ENCODE measurements at places on chromosomes 5 and 9.

- peak; percentile 81 for DNase-seq
Observed at GRCh38 chr5:43008363-43009153, 31.6 kb downstream of the ANXA2R start.

- DNase-seq, result no peak
Observed at GRCh38 chr5:66351813-66352212, 207.7 kb downstream of the SREK1 start.

GRCh38 chr9:96510258-96510657 lies 60.3 kb downstream of the HABP4 start:
- no peak for DNase-seq

GRCh38 chr5:79032031-79032695 lies 37.3 kb downstream of the DMGDH start:
- DNase-seq, result no peak

GRCh38 chr9:91316093-91316492 lies 45.6 kb downstream of the AUH start:
- no peak for DNase-seq

DNA sequence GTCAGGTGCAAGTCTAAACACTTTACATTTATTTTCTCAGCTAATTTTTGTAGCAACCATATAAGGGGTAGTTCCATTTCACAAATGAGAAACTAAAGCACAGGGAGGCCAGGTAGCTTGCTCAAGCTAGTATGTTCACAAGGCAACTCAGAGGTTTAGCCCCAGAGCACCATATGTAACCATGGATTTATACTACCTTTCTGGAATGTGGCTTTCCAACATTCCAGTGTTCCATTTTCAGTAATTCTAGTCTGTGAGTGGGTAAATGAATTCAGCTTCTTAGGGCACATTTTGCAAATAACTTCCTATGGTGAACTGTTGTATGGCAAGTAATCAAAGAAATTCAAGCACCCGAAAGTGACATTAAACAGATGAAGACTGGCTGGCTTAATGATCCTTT lies 25.0 kb upstream of the CAST start:
- DNase-seq, result no peak

DNA sequence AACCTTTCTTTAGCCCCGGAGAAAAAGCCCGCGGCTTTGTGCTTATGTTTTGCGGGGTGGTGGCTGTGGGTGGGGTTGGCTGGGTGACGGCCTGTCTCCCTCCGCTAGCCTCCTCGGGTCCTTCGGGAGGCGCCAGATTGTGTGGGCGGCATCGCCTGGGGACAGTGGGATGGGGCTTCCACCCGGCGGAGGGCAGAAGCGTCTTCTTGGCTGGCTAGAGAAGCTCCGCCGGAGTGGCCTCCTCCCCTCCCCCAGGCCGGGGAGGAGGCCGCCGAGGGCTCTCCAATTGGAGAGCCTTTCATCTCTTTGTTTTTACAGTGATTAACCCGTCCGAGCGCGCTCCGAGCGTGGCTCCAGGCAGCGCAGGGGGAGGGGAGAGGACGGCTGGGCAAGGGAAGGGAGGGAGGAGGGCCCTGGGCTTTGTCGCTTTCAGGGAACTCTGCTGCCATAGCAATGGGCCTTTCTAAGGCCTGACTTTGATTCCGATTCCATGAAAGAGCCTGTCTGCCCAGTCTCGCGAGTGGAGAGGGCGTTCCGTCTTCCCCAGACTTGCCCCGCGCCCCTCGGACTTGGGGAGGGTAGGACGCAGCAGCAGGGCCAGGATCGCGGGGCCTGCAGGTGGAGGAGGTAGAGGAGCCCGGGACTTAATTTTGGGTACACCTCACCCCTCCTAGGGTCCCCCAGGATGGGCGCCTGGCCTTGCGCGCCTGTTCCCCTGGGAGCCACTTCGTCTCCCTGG lies 36.7 kb upstream of the TIFAB start:
- DNase-seq, result peak; percentile 33

DNA sequence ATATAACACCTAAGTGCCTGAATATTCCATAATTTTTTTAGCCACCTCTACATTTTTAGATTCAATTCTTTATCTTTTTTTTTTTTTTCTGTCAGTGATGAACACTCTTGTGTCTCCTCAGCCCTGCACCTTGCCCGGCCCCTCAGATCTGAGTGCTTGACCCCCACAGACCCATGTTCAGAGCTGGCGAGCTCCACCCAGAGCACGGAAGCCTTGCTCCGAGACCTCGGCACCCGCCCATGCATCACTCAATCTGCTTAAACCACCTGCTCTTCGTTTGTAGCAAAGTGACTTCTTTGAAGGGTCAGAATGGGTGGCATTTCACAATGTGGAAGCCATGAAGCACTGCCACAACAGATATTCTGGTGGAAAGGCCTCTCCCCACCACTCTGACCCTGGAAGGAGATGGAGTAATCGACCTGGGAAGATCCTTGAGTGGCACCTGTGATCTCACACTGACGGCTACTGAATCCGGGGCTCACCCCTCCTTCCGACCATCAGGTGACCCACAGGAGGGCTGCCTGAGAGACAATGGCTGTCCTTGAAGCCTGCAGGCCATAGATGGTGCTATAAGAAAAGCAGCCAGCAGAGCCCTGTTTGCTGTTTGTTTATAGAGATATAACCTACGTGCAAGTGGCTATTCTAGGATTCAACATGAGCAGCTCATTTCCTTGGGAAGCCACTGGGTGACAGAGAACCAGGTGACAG lies 261.1 kb upstream of the IRX4 start:
- no peak for DNase-seq

DNA sequence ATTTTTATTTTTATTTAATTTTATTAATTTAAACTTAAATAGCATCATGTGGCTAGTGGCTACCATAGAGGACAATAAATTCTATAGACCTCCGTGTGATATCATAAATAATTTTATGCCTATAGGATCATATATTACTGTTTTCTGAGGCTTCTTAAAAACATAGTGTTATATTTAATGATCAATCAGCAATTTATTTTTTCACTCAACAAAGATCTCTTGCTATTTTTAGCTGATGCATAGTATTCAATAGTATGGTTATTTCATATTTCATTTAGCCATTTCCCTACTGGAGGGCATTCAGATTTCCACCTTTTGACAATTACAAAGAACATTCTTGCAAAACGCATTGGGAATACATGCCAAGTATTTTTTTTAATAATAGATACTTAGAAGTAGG lies 114.1 kb downstream of the PDE4D start:
- DNase-seq, result no peak

DNA sequence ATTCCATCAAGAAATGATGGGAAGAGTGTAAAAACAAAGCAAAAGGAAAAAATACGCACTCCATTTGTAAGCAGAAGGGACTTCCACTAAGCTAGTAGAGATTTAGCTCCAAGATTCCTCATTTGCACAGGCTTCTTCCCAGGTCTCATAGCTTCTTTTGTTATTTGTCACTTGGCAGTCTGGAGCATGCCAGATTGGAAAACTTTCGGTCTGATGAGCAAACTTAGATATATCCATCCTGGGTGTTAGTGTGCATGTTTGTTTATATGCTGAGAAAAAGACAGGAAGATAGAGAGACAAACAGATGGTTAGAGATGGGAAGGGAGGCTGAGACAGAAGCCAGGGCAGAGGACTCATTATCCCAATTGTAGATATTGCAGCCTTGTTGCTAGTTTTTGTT lies 1644.5 kb upstream of the NUDT12 start:
- no peak for DNase-seq

- no peak for DNase-seq
Observed at GRCh38 chr9:15696979-15697378, 144.1 kb downstream of the CCDC171 start.

DNA sequence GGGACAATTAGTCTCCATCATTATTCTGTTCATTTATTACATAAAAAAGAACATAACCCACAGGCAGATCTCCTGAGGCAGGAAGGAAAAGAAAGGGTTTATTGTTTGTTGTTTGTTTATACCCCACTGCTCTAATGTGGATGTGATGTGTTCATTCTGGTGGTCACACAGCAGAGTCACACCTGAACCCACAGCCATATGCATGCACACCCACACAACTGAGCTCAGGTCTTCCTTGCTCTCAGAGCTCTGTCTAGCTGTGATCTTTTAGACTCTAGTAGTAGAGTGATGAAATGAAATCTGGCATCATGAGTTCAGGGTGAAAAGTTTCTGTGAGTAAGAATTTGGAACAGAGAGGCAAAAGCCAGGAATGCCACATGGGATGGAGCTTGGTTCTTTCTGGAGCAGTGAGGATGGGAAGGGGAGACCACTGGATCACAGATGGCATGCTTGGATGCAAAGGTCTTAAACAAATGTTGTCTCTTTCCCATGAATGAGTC lies 227.0 kb downstream of the PAPPA start:
- no peak for DNase-seq

GRCh38 chr9:92312887-92313623 lies 12.1 kb downstream of the NOL8 start:
- DNase-seq, result no peak

GRCh38 chr5:54458221-54458620 lies 2.7 kb downstream of the HSPB3 start:
- DNase-seq, result no peak

DNA sequence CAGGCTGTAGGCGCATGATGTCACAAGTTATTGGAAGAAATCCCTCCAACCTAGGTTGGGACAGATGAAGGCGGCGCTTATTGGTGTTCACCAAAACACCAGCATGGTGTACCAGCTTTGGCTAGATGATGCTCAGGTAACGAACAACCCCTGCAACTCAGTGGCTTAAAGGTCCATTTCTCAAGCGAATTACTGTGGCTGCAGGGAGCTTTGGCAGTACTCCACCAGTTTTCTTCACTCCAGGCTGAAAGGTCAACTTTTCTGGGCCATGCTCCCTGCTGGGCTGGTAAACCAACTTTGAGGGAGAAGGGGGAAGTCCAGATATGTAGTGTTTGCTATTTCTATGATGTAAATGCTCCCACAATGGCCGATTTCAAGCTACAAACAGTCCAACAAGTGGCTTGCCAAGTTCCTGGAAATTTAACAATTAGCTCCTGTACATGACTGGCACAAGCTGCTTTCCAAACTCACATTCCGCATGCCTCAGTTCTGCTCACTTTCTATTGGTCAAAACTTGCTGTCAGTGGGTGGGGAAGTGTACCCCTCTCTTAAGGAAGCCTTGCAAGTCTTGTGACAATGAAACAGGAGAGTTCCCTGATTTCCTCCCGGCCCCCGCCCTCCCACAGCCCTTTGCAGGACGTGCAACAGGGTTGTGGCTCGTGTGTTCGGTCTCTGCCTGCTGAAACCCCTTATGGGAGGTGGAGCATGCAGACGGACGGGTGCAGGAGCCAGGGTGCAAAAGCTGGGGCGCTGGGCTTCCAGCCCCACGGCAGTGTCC lies 588 bp upstream of the ZBED3 start:
- peak; percentile 73 for DNase-seq

DNA sequence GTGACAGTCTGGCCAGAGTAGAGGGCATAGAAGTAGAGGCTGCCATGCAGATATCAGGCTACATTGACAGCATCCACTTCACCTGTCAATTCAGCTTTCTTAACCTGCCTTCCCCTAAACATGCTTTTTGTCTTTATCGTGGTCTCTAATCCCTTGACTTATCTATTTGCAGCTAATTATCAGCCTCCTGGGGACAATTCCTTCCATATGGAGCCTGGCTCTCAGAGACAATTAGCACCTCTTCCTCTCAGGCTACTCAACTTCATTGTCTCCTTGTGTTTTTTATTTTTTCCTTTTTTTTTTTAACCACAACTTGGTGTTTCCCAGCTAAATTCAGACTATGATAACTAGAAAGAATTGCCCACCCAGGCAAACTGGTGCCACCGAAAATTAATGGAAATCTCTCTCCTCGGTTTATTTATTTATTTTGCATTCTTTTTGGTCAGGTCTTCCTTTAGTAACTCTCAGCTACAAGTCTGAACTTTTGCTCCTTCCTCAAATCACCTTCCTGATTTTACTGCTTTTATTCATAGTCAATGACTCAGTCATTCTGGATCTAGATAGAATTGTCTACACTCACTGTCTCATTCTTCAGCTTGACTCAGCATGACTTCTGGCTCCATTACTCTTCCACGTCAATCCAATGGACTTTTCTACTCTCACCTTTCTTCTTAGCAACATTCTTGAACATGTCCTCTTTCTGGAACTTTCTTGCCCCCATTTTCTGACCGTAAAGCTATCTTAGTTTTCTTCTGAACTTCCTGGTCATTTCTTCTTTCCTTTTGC lies 63.0 kb upstream of the BASP1 start:
- no peak for DNase-seq

- DNase-seq, result no peak
Observed at GRCh38 chr5:135222171-135222681, 176.8 kb downstream of the MACROH2A1 start.
